ENCODE measurements at places on chromosomes 1 and 21. TPM values are rescaled to one million over a fixed set of nuclear protein-coding genes. Genes with fewer than 3 reads are reported as not detected.

The SEC16B gene
- 4.8 TPM for total RNA-seq

The TMEM269 gene
- total RNA-seq: 0.31 TPM

The RCSD1 gene
- total RNA-seq: 12.2 TPM

The GPR89A gene
- total RNA-seq: 20.4 TPM

The KIF21B gene
- total RNA-seq: 3.7 TPM

The PRAMEF12 gene
- total RNA-seq: not detected

The SLC9C2 gene
- not detected for total RNA-seq

The RGSL1 gene
- not detected for total RNA-seq
